Thoracic aorta (tissue), 2 donors: ENCODE measurements at places on chromosomes 12 and 14. TPM values are rescaled to one million over a fixed set of nuclear protein-coding genes. Genes with fewer than 3 reads are reported as not detected.

DNA sequence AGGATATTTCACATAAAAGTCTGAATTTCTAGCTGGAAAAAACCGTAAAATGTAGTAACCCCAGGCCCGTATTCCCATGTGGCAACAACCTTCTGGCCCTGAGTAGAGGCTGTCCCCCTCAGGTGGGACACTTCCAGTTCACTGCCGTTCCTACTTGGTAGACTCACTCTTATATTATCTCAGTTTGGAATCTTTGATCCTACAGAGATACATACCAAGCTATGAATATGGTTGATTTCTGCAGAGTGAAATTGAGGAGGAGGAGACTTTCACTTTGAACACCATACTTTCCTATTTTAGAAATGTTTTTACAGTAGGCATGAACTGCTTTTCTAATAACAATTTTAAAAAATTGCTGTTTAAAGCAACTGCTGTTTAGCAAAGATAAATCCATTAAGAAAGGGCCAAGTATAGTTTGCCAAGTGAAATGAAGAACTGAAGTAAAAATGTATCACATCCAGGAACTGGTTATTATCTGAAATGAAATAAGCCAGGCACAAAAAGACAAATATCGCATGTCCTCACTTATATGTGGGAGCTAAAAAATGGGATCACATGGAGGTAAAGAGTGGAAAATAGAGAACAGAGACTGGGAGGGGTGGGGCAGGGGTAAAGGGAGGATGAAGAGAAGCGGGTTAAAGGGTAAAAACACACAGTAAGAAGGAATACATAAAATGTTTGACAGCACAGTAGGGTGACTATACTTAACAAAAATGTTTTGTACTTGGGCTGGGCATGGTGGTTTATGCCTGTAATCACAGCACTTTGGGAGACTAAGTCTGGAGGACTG, 92.8 kb upstream of the METAP2 start:
- H3K27me3 ChIP-seq, result no peaks in the 10 kb centered on the region
- peaks cover 41% of the 10 kb centered on the region for H3K4me1 ChIP-seq
- no peak for DNase-seq
- H3K36me3 ChIP-seq, result no peaks in the 10 kb centered on the region

- no peaks in the 10 kb centered on the region for H3K27me3 ChIP-seq
- no peak for DNase-seq
- H3K36me3 ChIP-seq, result no peaks in the 10 kb centered on the region
Observed at GRCh38 chr14:29062976-29063375, 296.4 kb downstream of the FOXG1 start.

GRCh38 chr14:79661752-79662151, 549.6 kb downstream of the DIO2 start:
- no peaks in the 10 kb centered on the region for H3K36me3 ChIP-seq
- H3K4me3 ChIP-seq, result no peak overlapping the region
- DNase-seq, result no peak
- no peaks in the 10 kb centered on the region for H3K4me1 ChIP-seq
- no peak overlapping the region for H3K27ac ChIP-seq

DNA sequence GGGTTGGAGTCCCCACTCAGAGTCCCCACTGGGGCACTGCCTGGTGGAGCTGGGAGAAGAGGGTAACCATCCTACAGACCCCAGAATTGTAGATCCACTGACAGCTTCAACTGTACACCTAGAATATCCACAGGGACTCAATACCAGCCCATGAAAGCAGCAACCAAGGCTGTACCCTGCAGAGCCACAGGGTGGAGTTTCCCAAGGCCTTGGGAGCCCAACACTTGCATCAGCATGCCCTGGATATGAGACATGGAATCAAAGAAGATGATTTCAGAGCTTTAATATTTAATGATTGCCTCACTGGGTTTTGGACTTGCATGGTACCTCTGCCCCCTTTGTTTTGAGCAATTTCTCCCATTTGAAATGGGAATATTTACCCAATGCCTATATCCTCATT, 80.4 kb downstream of the RASSF9 start:
- H3K36me3 ChIP-seq, result no peaks in the 10 kb centered on the region
- H3K27ac ChIP-seq, result no peak overlapping the region

DNA sequence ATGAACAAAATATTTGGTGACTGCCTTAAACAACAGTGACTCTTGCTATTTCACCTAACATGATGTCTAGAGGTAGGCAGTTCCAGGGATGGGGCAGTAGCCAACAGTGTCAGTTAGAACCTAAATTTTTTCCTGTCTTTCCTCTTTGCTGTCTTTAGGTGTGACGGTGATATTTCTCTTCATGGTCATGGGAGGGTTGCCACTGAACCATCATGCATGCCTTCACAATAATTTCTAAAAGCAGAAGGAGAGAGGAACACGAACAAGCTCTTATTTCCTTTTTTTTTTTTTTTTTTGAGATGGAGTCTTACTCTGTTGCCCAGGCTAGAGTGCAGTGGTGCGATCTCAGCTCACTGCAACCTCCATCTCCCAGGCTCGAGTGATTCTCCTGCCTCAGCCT, 2.4 kb downstream of the CCDC63 start:
- H3K4me1 ChIP-seq, result peaks cover 20% of the 10 kb centered on the region
- H3K4me3 ChIP-seq, result no peak overlapping the region

DNA sequence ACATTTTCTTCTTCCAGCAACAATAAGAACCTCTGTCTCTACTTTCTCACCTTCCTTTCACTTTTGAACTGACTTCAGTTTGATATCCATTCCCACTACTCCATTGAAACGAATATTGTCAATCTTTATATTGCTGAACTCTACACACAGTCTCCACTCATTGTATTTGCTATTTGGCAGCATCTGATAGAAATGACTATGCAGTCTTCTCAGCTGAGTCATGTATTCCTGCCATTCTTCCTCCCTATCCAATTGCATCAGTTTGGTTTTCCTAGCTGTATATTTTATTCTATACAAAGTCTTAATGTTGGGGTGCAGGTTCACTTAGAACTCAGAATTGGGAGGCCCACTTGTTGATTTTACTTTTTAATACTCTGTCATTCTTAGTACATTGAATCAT, 107.5 kb upstream of the CPNE8 start:
- H3K27ac ChIP-seq, result no peak overlapping the region
- H3K4me1 ChIP-seq, result no peaks in the 10 kb centered on the region
- H3K27me3 ChIP-seq, result no peaks in the 10 kb centered on the region

DNA sequence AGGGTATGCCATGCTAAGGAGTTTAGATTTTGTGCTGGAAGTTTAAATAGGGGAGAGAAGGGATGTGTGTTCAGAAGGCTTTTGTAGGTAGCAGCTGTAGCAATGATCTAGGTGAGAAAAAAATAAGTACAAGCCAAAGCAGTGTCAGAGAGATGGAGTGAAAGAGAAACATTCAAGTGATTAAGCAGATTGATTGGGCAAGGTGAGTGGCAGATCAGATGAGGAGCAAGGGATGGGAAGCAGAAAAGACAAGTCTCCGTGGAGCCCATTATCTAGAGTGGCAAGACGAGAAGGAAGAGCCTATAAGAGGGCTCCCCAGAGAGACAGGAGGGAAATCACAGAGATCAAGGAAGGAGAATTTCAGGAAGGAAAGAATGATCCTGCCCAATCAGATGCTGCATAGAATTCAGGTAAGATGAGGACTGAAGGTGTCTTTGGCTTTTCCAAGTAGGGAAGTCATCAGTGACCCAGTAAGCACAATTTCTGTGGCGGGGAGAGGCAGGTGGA, 133.5 kb downstream of the ETV6 start:
- H3K4me1 ChIP-seq, result peaks cover 78% of the 10 kb centered on the region
- H3K4me3 ChIP-seq, result no peak overlapping the region
- H3K27ac ChIP-seq, result no peak overlapping the region
- H3K36me3 ChIP-seq, result no peaks in the 10 kb centered on the region
- H3K27me3 ChIP-seq, result no peaks in the 10 kb centered on the region

DNA sequence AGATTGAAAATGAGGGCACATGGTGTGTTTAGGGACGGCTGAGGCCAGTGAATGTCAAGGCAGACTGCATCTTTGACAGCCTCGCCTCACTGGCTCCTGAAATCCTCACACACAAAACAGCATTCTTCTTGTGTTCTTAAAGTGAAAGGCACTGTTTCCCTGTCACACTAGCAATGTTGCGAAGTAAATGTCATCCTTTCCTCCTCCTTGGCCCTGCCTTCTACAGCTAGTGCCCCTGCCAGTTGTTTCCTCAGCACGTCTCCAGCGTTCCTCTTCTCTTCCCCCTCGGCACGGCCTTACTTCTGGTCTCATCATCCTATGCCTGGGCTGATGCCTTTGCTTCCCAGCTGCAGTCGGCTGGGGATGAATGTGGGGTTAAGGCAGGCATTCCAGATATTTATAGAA, 129.4 kb upstream of the DNM1L start:
- peaks cover 19% of the 10 kb centered on the region for H3K4me1 ChIP-seq
- peak overlapping the region; percentile 77 for H3K27ac ChIP-seq
- no peaks in the 10 kb centered on the region for H3K36me3 ChIP-seq
- peak overlapping the region; percentile 45 for H3K4me3 ChIP-seq
- no peaks in the 10 kb centered on the region for H3K27me3 ChIP-seq
- no peak for DNase-seq

GRCh38 chr12:92505254-92506231, 197.2 kb upstream of the PLEKHG7 start:
- no peaks in the 10 kb centered on the region for H3K27me3 ChIP-seq
- peak overlapping the region; percentile 82 for H3K27ac ChIP-seq
- DNase-seq, result peak; percentile 5
- no peaks in the 10 kb centered on the region for H3K36me3 ChIP-seq
- peak overlapping the region; percentile 49 for H3K4me3 ChIP-seq
- H3K4me1 ChIP-seq, result peaks cover 32% of the 10 kb centered on the region

Gene DHRS1
- 31.4 TPM for total RNA-seq

Gene KLHL33
- total RNA-seq, result 0.42 TPM

Gene GXYLT1
- 7.0 TPM for total RNA-seq

Gene TMEM119
- total RNA-seq, result 4.6 TPM

Gene ESPL1
- total RNA-seq, result 0.78 TPM
